GM12878 (cell line): ENCODE measurements at places on chromosomes 11 and 22. TPM values are rescaled to one million over a fixed set of nuclear protein-coding genes. Genes with fewer than 3 reads are reported as not detected.

CALCA gene
- total RNA-seq = not detected in 2 replicates

MRGPRX4 gene
- total RNA-seq = not detected in 2 replicates

ARHGAP20 gene
- not detected in 2 replicates for total RNA-seq

MMP8 gene
- total RNA-seq = not detected in 2 replicates

- no peaks in the 10 kb centered on the region for H3K36me3 ChIP-seq
- no peaks in the 10 kb centered on the region for H3K4me1 ChIP-seq
- H3K4me3 ChIP-seq = no peak overlapping the region
- no peak overlapping the region for H3K27ac ChIP-seq
- H3K27me3 ChIP-seq = no peaks in the 10 kb centered on the region
Measured at GRCh38 chr22:35024364-35024692, 41.6 kb upstream of the ISX start.

- H3K36me3 ChIP-seq = no peaks in the 10 kb centered on the region
- no peaks in the 10 kb centered on the region for H3K4me1 ChIP-seq
- no peaks in the 10 kb centered on the region for H3K27me3 ChIP-seq
Measured at GRCh38 chr11:130738611-130739010, 177.7 kb downstream of the SNX19 start.

DNA sequence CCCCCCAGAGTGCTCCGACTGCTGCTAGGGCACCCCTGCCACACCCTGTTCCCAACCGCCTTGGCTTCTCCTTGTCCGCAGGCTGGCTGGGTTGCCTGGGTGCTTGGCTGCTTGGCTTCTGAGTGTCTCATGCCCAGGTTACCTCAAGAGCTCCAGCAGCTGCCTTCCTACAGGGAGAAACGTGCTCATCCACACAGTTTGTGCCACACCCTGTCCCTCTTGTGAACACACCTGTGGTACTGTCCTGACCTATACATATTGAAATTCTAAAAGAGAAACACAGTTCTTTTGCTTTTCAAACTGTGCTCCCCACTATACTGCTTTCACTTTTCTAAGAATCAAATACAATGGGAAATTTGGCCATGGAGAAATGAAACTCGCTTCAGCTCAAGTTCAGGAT lies 191.4 kb downstream of the DBX1 start:
- H3K27ac ChIP-seq = no peak overlapping the region
- no peaks in the 10 kb centered on the region for H3K36me3 ChIP-seq
- no peak for DNase-seq
- H3K27me3 ChIP-seq = no peaks in the 10 kb centered on the region

DNA sequence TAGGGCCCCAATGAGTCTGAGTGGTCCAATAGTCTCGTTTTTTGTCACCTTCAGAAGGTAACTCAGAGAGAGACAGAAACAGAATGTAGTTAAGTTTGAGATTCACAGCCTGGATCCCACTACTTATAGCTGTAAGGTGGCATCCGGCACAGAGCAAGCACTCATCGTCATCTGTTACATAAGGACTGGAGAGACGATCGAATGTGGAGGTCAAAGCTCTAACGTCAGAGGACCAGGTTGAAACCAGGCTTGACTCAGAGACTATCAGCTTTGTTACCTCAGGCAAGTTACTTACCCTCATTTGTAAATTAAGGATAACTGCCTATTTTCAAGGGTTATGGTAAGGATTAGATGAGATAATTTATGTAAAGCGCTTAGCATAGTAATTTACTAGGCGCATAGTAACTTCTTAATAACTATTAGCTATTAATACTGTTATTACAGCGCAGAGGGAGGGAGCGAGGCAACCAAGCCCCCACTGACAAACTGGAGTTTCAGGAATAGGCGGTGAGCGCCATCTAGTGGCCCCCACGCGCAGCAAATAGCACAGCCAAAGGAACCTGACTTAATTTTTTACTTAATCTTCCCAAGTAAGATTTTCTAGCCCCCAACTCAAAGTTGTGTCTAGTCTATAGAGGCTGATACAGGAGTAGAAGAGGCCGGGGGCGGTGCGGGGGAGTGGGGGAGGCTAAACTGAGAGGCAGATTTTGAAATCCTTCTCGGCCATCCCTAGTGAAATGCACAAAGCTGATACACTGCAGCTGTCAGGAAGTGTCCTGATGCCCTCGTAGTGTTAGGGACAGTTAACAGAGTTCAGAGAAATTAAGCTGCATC lies 29.0 kb upstream of the API5 start:
- H3K27ac ChIP-seq = no peak overlapping the region
- no peak for DNase-seq
- no peaks in the 10 kb centered on the region for H3K4me1 ChIP-seq
- H3K4me3 ChIP-seq = no peak overlapping the region
- no peaks in the 10 kb centered on the region for H3K27me3 ChIP-seq
- no peaks in the 10 kb centered on the region for H3K36me3 ChIP-seq

DNA sequence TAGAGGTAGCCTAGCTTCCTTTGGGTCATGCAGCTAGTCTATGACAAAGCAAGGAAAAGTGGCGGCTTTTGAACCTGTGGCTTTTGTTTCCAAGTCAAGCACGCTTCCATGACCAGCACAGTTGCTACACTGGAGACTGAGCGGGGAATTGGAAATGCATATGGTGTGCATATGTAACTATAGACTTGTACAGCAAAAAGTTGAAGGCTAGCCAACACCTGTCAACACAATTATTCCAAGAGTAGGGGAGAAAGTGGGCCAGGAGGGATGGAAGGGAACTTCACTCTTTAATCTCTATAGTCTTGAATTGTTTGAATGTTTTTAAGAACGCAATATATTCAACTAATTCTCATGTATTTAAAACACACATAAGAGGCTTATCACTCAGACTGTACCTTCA lies 218.5 kb upstream of the CADM1 start:
- no peak overlapping the region for H3K27ac ChIP-seq
- H3K4me1 ChIP-seq = no peaks in the 10 kb centered on the region
- 0 out of 2 replicates have a peak, but pooled peaks cover 1% of the 10 kb centered on the region for H3K27me3 ChIP-seq
- H3K4me3 ChIP-seq = no peak overlapping the region
- no peaks in the 10 kb centered on the region for H3K36me3 ChIP-seq

GRCh38 chr11:13055200-13055599 lies 46.1 kb downstream of the RASSF10 start:
- H3K27ac ChIP-seq = no peak overlapping the region
- no peak for DNase-seq
- no peaks in the 10 kb centered on the region for H3K4me1 ChIP-seq

DNA sequence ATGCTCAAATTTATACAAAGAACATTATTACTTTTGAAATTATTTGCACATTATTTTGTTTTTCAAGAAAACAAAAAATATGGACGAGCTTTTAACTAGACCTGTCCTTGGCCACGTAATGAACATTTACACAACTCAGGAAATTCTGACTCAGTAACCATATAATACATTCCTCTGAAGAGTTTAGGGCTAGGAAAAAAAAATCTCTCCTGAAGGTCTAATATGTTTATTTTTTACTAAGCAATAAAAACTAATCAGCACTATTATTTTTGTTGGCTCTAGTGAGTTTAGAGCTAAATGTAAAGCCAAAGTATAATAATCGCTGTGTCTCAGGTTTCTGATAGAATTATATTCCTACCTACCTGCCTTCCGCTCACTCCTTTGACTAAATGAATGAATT lies 187.5 kb downstream of the SWAP70 start:
- no peak overlapping the region for H3K4me3 ChIP-seq
- no peak for DNase-seq
- no peaks in the 10 kb centered on the region for H3K36me3 ChIP-seq
- H3K4me1 ChIP-seq = no peaks in the 10 kb centered on the region

GRCh38 chr11:15629690-15630321 lies 515.1 kb downstream of the INSC start:
- no peaks in the 10 kb centered on the region for H3K36me3 ChIP-seq
- no peak overlapping the region for H3K27ac ChIP-seq
- no peaks in the 10 kb centered on the region for H3K27me3 ChIP-seq
- no peak overlapping the region for H3K4me3 ChIP-seq

GRCh38 chr11:9717719-9718118 lies 53.8 kb downstream of the SWAP70 start:
- peaks cover 58% of the 10 kb centered on the region for H3K4me1 ChIP-seq
- DNase-seq = no peak
- no peaks in the 10 kb centered on the region for H3K27me3 ChIP-seq
- peaks cover 6% of the 10 kb centered on the region for H3K36me3 ChIP-seq

- no peaks in the 10 kb centered on the region for H3K27me3 ChIP-seq
- no peaks in the 10 kb centered on the region for H3K4me1 ChIP-seq
- H3K27ac ChIP-seq = no peak overlapping the region
- no peaks in the 10 kb centered on the region for H3K36me3 ChIP-seq
- no peak overlapping the region for H3K4me3 ChIP-seq
Measured at GRCh38 chr11:32312206-32312817, 123.0 kb downstream of the WT1 start.

DNA sequence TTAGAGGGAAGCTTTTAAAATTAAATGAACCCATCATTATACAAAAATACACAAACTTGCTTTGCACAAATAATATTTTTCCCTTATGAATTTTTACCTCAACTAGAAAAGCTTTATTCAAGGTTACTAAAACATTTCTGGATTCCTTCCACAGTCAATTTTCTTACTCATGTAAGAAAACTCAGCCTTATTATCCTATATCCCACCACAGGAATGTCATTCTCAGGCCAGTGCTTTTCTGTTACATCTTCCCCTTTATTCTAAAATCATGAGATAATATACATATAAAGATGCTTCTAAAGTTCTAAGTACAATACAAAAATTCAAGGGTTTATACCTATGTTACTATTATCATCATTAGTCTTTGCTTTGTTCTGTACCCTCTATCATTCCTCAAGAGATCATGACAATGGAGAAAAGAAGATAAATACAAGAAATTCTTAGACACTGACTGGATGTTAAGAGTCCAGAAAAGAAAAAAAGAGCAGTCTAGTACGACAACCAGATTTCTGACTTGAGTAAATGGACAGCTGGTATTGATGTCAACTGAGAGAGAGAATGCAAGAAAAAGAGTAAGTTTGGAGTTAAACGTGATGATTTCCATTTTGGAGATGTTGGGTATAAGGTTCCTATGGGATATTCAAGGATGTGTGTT lies 60.3 kb downstream of the MTMR2 start:
- H3K4me3 ChIP-seq = no peak overlapping the region
- no peaks in the 10 kb centered on the region for H3K27me3 ChIP-seq
- no peaks in the 10 kb centered on the region for H3K36me3 ChIP-seq
- H3K4me1 ChIP-seq = no peaks in the 10 kb centered on the region
- no peak overlapping the region for H3K27ac ChIP-seq
- DNase-seq = no peak
